Erythroblast (primary cell): ENCODE measurements at places on chromosomes 1 and 21.

DNA sequence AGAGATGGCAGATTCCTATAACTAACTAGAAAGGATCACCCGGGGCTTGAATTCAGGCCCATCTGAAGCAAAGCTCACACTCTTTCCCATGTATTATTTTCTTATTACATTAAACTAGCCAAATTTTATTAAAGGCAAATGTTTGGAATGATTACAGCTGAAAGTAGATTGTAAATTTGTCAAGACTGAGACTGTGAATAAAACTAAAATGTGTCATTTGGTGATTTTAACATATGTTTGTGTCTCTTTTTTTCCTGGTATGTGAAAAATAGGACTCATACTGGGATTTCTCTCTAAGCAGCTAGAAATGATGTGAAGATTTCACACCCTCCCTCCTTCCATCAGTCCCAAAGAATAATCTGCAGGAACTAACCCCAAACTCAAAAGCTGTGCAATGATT is 19.1 kb upstream of the KIAA0040 start:
- DNase-seq, result no peak

- no peak for DNase-seq
These were observed 9.3 kb upstream of the TSNAX start for GRCh38 chr1:231519166-231519565.

DNA sequence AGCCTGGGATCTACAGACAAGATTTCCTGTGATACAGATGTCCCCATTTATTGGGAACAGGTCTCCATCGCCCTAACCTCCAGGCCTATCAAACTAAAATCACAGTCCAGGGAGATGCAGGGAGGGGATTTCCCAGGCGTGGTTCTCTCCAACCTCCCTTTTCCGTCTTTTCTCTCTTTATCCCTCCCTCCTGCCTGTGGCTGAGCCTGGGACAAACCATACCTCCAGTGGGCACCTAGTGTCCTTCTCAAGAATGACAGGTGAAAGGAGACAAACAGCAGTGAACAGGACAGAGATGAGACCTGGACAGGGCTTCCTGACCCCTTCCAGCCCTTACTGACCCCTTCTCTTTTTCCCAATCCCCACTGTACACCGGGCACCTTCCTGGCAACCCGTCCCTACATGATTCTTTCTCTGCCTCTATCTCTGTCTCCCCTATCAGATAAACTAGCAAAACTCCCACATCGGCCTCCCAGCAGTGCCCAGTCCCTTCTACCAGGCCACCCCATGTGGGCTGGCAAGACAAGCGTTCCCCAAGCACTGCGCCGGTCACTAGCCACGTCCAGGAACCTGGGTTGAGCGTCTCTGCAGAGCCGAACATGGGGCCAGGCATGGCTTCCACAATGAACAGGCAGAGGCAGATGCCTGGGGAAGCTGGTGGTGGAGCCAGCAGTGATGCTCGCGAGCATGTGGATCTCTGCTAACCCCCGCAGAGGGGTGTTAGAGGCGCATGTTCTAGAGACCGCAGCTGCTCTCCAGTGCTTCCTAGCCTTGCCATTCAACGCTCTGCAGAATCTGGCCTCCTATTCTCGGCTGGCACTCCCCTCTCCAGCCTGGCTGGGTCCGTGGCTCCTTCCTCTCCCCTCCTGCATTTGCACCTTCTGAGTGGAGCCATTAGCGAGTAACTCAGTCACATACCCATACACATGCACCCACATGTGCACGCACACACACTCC is 54.7 kb downstream of the ELK4 start:
- no peak for DNase-seq

DNA sequence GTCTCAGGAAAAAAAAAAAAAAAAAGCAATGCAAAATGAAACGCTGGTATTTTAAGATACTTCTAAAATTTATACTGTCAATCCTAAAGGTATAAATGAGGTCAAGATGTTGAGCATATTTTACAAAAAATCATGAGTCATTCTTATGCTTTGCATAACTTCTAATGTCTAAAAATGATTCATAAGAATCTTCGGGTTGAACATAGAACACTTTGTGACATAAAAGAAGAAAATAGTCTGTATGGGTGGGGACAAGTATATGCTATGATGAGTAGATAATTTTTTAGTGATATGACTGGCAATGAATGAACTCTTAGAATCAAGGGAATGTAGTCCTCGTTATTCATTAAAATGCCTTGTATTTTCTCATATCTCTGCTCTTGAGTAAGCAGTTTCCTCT is 416.9 kb upstream of the USP24 start:
- DNase-seq, result no peak

GRCh38 chr1:156677616-156678596 is 699 bp upstream of the NES start:
- DNase-seq, result peak; percentile 57

DNA sequence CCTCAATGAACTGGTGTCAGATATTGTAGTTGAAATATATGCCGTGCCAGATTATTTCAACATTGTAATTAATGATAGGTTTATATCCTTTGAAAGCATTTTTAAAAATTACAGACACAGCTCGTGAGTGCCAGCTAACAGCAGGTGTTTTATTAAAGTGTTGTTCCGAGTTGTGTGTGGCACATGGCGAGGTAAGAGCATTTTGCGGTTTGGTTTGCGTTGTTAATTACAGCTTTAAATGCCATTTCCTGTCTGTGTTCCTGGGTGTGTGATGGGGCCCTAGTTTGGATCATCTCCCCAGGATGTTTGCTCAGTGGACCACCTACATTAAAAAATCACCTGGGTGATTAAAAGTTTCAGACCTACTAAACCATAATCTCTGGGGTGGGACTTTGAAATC is 97.4 kb downstream of the PRDM2 start:
- no peak for DNase-seq

DNA sequence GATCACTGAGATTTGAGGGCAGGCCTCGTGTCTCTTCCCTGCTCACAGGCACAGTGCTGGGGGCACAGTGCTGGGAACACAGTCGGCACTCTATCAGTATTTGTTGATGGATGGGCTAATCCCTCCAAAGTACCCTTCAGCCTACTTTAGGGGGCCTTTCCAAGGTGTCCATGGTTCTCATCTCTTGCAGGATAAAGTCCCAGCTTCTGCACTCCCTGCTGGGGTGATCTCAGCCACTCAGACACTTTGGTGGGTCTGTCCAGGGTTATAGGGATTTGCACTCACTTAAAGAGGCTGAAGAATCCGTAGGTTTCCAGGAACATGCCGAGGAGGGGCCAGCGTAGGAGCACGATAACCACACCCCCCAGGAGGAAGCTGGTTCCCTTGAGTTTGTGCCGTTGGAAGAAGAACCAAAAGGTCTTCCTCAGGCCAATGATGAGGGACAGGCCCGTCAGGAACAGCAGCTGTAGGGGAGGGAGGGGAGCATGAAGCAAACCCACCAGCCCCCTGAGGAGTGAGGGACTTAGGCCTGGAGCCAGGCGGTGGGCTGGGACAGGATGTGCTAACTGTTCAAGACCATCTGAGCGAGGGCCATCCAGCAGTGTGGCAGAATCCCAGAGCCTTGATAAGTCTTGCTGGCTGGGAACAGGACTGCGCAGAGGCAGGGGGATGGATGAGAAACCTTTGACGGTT is 5.2 kb upstream of the KISS1 start:
- DNase-seq, result no peak

- DNase-seq, result peak; percentile 2
These were observed at the start of gene MCOLN3 for GRCh38 chr1:85048296-85049064. Gene MCOLN3 (minus strand): TSS chr1:85048500. CDS start chr1:85045360, 3,140 bp downstream.

DNA sequence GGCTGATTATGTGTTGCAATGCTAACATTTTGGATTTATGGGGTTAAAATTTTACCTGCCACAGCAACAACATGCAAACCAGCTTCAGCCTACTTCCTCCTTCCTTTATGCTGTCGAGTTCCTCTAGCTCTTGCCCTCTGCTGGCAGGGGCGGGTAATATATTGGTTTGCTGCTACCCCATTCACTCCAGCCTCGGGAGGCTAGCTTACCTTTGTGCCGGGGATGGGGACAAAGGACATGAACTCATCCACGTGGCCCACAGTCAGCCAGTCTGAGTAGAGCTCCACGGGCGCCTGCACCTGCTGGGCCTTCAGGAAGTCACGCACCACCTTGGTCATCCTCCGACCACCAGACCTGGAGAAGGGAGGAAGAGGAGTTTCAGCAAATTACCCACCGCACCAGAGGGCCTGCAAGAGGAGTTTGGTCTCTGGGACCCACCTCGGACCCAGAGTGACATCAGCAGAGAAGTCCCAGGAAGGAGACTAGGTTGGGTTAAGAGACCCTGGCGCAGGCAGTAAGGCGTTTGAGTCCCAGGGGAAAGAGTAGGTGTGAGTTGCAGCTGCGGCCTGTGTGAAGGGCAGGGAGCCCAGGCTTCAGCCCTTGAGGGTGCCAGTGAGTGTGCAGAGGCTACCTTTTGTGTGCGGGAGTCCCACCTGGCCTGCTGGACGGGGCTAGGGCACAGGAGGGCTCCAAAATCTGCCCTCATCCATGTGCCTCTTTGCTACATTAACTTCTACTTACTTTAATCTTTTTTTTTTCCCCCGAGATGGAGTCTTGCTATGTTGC is 21.8 kb upstream of the SDHB start:
- DNase-seq, result peak; percentile 14

DNA sequence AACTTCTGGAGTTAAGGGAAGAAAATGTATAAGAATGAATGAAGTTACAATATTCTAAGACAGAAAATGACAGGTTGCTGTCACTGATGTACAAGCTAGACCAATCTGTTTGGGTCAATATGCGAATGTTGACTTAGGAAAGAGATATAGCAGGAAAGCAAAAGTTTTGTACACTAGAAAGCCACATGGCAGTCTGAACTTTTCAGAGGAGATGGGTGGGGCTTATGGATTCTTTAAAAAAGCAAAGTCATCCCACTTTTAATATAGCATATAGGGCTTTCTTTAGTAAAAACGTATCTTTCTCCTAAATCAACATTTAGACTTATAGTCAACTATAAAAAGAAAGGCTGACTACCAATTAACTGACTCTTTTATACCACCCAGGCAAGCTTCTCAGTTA is 381.2 kb downstream of the PTPRC start:
- DNase-seq, result no peak

DNA sequence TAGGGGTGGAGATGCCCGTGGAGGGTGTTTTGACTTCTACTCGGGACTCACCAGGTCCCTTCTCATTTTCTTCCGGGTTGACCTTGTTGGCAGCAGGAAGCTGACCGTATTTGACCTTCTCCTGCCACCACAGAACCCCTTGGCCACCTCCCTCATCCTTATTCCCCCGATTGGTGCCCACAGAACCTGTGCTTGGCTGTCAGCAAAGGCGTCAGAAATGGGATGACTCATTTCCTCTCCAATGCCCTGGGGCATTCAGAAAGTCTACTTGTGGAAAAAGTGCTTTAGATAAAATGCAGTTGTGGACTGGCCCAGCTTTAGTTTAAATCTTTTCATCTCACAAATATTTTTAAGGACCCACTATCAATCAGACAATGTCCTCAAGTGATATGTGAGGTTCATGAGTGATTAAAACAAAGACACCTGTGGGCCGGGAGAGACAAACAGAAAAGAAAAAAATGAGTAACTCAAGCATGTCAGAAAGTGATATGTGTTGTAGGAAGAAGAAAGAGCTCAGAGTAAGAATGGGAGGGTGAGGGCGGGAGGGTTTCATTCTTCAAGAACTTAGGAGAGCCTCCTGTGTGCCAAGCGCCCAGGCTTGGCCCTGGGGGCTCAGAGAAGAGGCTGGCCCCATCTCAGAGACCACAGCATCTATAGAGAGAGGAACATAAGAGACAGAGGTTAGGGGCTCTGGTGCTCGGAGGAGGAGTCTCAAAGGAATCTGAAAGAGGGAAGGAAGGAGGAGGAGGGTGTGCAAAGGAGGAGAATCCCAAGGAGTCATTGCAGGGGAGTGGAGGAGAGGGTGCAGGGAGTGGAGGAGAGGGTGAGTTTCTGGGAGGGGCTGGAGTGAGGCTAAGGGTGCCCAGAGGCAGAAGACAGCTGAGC is 221.6 kb upstream of the VAMP3 start:
- no peak for DNase-seq

- no peak for DNase-seq
These were observed 50.9 kb upstream of the BCAR3 start for GRCh38 chr1:93732514-93732913.

- no peak for DNase-seq
These were observed 8.1 kb upstream of the KHDRBS1 start for GRCh38 chr1:32005522-32005921.

DNA sequence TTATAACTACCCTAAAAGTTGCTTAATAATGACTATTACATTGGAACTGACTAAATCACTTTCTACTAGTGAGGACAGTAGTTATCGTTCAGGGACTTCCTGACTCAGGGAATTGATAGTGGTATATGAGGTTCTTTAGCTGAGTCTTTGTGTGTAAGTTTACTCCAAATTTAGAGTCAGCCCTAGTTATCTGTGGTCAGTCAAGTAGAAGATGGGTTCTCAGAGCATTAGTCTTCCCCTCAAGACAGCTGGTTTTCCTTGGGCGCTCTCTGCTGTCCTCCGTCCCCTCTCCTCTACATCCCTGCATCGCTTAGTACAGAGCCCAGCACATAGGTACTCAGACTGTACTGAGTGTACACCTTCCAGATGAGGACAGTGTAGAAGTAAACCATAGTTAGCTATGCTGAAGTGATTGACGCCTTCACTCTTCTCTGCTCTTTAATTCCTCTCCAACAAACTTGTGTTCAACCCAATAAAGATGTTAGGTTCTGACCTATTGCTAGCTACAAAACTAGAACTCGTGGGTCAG is 116.5 kb downstream of the C1orf21 start:
- DNase-seq, result no peak

GRCh38 chr1:74773582-74773981 is 40.6 kb downstream of the TYW3 start:
- no peak for DNase-seq

DNA sequence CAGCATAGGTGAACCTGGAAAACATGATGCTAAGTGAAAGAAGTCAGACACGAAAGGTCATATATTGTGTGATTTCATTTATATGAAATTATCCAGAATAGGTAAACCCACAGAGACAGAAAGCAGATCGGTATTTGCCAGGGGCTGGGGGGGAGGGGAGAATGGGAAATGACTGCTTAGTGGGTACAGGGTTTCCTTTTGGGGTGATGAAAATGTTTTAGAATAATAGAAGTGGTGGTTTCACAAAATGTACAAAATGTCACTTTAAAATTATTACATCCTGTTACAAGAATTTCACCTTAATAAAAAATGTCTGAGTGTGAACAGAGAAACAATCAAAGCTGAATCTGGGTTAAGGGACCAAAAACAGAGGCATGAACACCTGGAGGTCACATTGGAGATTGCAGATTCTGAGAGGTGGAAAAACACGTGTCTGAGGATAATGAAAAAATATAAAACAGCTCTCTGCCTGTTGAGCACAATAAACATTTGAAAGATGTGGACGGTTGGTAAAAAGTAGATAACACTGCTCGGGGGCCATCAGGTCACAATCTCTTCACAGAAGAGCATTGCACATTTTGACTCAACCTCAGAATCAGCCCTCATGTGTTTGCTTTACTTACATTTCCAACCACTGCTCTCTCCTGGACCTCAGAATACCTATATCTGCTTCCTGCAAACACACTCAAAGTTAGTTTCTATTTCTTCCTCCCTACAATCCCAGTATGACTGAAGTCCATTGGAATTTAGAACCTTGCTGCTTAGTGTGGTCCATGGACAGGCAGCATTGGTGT is 3.2 kb downstream of the SLAMF6 start:
- DNase-seq, result peak; percentile 33
